ENCODE measurements at places on chromosomes 1 and 21.

GRCh38 chr1:173297798-173298391, 90.8 kb upstream of the TNFSF4 start:
- no peak for DNase-seq

GRCh38 chr21:42671778-42672593, 18.6 kb downstream of the PDE9A start:
- DNase-seq: no peak

DNA sequence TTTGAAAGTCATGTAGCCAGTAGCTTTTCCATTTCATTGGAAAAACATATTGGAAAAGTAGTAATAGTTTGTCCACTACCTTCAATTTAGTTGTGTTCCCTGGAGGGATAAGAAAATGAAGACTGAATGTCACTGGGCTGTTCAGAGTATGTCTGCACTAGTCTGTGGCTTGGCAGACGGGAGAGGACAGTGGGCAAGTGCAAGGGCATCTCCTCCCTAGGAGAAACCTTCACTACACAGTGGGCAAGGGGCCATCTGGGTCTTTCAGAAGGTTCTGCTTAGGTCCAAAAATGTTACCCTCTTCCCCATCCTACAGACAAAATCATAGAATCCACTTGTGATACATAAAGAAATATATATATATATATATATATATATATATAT, 118.1 kb downstream of the C1orf21 start:
- DNase-seq: no peak

DNA sequence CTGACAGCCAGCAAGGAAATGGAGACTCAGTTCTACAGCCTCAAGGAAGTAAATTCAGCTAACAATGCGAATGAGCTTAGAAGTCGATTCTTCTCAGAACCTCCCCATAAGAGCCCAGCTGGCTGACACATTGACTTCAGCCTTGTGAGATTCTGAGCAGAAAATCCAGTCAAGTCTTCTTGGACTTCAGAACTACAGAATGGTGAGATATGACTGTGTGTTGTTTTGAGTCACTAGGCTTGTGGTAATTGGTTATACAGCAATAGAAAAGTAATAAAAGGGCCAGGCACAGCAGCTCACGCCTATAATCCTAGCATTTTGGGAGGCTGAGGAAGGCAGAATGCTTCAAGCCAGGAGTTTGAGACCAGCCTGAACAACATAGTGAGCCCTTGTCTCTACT, 161.8 kb upstream of the IVNS1ABP start:
- no peak for DNase-seq

Measured in cerebellar cortex (tissue), 1 donor.